ENCODE measurements at places on chromosomes 1 and 21.

DNA sequence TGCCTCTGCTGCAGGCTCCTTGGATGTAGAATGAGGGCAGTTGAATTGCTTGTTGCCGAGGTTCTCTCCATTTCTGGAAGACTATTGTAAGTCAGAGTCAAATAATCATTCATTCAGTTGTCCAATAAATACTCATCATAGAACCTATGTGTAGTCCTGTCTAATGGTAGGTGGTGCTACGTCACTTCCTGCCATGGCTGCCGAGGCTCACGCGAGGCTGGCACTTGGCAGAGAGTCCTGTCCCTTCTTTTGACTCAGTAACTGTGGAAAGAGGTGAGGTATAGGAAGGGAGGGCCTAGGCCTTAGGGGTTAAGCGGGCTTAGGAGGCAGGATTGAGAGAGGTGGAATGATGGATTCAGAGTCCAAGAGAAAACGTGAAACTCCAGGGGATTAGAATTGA is 9.7 kb downstream of the ADARB1 start:
- no peak for DNase-seq

- no peak for DNase-seq
These were observed 259.8 kb downstream of the LMO4 start for GRCh38 chr1:87588495-87588894.

GRCh38 chr1:195618287-195618686 is 990.0 kb downstream of the KCNT2 start:
- DNase-seq = no peak

- DNase-seq = no peak
These were observed 8.6 kb downstream of the NR5A2 start for GRCh38 chr1:200035956-200036618.

- no peak for DNase-seq
These were observed 68.2 kb downstream of the LHX9 start for GRCh38 chr1:197985351-197985750.

GRCh38 chr1:45622524-45623394 is 1.1 kb downstream of the CCDC17 start:
- no peak for DNase-seq

- no peak for DNase-seq
These were observed 193.4 kb upstream of the LMO4 start for GRCh38 chr1:87135329-87135712.

DNA sequence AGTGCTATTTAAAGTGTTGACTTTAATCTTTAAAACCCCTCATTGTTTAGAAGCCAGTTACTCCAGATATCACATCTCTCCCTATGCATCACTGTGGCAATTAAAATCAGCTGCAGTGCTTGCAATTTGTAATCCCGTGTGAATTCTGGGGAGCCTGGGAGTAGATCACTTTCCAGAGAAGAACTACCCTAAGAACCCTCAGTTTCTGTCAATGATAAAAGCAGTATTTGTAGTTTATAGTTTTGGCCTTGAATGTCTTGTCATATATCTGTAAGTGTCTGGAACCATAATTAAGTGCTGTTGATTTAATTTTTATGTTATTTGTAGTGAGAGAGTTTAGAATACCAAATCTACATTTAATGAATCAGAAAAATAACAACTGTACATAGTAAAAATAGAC is 5.5 kb upstream of the SPAG17 start:
- no peak for DNase-seq

DNA sequence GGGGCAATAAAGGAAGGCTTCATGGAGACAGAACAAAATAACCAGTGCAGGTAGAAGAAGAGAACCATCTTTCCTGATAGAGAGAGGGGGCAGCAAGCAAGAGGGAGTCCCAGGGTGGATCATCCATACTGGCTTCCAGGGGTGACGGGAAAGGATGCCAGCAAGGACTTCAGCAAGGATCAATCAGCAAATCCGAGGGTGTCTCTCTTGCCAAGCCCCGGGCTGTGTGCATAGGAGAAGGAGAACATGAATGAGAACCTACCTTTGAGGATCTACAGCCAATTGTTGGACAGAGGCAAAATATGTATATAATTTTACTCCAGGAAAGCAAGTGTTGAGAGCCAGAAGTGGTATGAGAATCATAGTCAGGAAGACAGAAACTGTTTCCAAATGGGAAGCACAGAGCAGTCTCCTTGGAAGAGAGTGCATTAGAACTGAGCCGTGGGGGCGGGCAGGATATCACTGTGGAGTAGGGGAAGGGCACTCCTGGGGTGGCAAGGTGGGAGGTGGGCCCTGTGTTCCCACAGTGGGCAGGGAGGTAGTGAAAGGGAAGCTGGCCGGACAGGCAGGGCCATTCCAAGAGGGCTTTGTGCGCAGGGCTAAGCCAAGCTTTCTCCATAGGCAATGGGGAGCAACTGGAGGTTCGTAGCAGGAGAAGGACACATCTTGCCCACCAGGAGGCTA is 1.1 kb upstream of the S100A9 start:
- no peak for DNase-seq

- DNase-seq = no peak
These were observed 17.0 kb upstream of the WNT4 start for GRCh38 chr1:22159891-22160290.

DNA sequence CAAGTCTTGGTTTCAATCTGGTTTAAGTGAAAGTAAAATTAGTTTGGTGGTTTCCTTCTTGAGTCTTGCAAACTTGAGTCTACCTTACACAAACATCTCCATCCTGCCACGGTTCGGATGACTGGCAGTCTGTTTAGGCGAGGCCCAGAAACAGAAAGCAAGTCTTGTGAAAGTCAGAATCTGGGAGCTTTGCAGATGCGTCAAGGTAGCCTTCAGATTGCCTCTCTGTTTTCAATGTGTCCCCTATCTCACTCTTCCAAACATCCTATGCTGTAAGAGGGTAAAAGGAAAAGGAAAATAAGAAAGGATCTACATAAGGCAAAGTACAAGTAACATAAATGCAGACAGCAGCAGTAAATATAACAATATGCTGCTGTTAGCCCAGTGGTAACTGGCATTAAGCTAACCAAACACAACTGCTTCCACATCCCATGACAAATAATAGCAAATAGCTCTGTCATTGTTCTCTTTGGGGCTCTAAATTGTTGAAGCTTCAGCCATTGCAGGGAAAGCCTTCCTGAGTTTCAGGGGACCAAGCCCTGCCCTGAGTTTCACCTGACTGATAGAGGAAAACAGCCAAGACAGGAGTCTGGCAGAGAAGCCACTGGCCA is 26.2 kb upstream of the C1orf105 start:
- no peak for DNase-seq

GRCh38 chr1:23524716-23525401 is 6.2 kb downstream of the E2F2 start:
- DNase-seq = peak; percentile 58

- DNase-seq = peak; percentile 14
These were observed 710 bp upstream of the PRPF3 start for GRCh38 chr1:150320667-150320978.

DNA sequence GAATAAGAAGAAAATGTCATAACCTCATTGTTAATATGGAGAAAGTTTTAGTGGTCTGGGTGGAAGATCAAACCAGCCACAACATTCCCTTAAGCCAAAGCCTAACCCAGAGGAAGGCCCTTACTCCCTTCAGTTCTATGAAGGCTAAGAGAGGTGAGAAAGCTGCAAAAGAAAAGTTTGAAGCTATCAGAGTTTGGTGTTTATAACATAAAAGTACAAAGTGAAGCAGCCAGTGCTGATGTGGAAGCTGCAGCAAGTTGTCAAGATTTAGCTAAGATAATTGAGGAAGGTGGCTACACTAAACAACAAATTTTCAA is 67.6 kb upstream of the BCL9 start:
- no peak for DNase-seq

GRCh38 chr1:238457610-238458009 is 566.9 kb upstream of the ZP4 start:
- DNase-seq = no peak

GRCh38 chr21:41197582-41197981 is 29.6 kb downstream of the BACE2 start:
- DNase-seq = no peak

- DNase-seq = no peak
These were observed 7.2 kb upstream of the PDE9A start for GRCh38 chr21:42646076-42646825.

DNA sequence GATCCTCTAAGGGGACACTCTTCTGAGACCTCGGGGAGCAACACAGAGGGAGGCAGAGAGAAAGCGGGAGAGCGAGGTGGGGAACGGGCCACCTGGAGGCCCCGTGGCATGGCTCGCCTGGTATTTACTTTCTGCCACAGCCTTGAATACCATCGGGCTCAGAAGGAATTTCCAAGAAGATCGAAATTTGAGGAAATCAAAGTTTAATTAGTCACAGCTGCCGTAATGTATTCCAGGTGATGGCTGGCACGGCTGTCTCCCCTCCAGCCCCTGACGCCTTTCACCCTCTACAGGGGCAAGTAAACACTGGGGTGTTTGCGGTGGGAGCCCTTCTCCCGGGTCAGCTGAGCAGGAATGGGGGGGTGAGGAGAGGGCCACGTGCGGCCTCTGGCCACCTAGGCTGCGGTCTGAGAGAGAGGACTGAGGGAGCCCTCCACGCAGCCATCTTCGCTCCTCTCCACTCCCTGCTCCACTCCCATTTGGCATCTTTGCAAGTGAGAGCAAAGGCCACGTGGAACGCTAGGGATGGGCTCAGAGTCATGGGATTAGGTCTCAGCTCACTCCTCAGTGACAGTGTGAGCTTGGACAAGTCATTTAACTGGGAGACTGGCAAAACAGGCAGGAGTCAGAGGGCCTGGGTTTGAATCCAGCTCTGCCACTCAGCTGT is 125.2 kb downstream of the SYF2 start:
- DNase-seq = no peak

DNA sequence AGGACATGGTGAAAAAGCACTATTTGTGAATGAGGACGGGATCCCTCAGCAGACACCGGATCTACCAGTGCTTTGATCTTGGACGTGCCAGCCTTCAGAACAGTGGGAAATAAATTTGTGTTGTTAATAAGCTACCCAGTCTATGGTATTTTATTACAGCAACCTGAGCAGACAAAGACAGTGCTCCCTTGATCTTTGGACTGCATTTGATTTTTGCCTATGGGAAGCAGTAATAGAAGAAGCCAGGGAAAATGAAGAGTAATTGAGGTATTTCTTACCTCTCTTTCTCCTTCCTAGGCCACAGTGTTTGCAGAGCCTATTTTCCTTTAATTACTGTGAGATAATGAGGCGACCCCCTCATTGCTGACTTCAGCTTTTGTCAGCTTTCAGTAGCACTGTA is 87.9 kb downstream of the PDE4B start:
- DNase-seq = no peak

DNA sequence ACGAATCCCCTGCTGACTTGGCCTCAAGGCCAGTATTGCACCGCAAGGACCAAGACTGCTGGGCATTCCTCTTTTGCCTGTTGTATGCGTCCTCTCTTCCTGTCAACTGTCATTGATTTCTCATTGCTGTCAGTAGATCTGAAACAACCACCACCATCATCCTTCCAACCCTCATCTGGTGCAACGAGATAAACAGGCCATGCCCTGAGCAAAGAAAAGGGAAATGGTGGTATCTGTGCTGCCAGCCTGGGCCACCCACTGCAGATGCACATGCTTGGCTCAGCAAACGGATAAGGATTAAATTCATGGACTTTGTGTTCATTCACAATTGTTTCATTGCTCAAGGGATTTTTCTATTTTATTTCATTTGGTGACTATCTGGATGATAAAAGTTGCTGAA is 13.6 kb downstream of the OXCT2 start:
- DNase-seq = no peak

GRCh38 chr1:31581821-31582810 is 5.8 kb downstream of the TINAGL1 start:
- no peak for DNase-seq

DNA sequence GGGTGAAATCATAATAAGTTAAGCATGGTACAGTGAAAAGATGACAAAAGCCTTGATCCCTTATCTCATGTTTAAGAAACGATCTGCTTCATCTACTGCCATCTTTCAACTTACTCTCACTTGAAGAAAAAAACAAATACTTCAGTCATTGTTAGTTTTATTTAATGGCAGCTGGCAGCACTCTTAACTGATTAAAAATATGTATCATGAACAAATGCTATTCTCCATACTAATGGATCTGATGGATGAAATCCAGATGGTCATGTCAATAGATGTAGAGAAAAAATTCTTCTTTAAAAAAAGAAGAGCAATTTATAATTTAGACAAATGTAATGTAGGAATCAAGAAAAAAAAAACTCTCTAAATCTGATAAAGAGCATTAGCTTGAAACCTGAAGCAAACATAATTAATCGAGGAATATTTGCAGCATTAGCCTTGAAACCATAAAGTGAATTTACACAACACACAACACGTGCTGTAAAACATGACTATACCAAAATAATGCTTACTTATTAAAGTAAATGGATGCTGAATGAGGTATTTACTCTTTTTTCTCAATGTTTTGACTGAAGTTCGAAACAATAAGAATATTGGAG is 579.0 kb upstream of the ADAMTS5 start:
- no peak for DNase-seq

DNA sequence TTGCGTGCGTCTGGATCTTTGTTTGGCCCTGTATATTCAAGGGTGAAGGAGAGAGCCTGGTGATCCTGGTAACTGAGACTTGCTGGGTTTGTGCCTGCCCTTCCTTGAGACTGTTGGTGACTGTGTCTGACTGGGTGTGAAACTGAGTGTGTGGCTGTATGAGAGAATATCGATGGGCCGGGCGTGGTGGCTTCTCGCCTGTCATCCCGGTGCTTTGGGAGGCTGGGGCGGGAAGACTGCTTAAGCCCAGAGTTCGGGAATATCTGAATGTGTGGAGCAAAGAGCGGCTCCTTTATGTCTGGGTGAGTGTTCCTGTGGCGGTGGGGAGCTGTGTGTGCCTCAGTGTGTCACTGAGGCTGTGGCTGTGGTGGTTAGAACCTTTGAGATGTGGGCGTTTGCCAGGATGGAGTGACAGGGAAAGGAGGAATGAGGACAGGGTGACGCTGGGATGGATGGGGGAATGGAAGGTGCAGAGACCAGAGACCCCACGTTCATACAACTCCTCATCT is 2.7 kb upstream of the MARCKSL1 start:
- DNase-seq = no peak

DNA sequence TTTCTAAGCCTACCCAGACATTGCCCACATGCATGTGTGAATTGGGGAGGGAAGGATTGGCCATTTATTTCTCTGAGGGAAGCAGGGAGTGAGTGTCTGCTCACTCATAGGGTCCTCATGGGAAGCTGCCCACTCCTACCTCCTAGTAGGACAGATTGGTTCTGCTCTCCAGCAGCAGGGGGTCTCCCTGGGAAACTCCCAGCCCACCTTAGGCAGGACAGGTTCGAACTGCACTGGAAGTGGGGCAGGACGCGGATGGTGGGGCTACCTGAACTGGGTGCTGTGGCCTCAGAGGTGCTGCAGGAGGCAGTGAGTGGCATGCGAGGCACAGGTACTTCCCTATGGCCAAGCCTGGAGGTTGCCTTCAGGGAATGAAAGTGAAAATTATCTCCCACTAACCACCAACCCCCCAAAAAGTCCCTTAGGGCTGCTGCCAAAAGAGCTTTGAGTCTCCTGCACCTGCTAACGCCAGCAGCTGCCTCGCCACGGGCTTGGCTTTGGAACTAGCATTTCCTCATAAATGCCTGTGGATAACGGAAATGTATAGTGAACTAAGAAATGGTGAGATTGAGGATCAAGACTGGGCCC is 157.0 kb upstream of the COA6 start:
- DNase-seq = no peak
